Activated naive CD8-positive, alpha-beta T cell treated with anti-CD3 and anti-CD28 coated beads, Interleukin-2, amount 50 U/mL, for 16 hours (primary cell): ENCODE measurements at places on chromosomes 5 and 9.

- no peak for DNase-seq
These were observed 15.0 kb upstream of the PIP5K1B start for GRCh38 chr9:68690088-68690487.

DNA sequence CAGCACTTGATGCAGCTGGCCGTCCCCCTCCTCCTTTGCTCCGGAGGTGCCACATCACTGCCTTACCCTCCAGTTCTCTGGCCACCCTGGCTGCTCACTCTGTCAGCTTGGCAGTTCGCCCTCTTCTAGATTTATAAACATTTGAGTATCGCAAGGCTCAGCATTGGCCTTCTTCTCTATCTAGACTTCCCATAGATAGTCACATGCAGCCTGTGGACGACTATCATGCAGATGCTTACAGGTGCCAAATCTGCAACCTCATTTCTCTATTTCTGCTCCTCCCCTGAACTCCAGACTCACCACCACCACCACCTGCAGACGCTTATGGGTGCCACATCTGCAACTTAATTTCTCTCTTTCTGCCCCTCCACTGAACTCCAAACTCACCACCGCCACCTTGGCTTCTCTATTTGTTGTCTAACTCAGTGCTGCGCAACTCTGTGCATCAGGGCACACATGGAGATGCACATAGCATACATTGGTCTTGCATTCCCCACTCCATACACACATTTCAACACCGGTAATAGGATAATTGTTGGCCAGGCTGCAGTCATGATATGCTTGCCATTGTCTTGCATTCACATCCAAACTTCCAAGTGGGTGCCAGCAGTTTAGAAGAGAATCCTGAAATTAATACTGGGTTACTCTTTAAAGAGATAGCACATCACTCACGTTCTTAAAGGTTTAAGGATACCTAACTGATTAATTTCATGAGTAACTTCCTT lies 1.9 kb upstream of the DAP start:
- no peak for DNase-seq

GRCh38 chr9:16314476-16314875 lies 556.0 kb downstream of the BNC2 start:
- no peak for DNase-seq

DNA sequence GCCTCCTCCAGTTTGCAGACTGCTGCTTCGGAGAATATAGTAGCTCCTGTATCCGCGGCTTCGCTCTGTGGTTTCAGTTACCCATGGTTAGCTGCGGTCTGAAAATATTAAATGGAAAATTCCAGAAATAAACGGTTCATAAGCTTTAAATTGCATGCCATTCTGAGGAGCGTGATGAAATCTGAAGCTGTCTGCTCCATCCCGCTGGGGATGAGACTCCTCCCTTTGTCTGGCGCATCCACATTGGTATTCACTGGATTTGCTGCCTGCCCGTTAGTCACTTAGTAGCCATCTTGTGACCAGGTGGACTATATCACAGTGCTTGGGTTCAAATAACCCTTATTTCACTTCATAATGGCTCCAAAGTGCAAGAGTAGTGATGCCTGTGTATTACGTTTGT lies 36.3 kb downstream of the MSX2 start:
- DNase-seq, result no peak

DNA sequence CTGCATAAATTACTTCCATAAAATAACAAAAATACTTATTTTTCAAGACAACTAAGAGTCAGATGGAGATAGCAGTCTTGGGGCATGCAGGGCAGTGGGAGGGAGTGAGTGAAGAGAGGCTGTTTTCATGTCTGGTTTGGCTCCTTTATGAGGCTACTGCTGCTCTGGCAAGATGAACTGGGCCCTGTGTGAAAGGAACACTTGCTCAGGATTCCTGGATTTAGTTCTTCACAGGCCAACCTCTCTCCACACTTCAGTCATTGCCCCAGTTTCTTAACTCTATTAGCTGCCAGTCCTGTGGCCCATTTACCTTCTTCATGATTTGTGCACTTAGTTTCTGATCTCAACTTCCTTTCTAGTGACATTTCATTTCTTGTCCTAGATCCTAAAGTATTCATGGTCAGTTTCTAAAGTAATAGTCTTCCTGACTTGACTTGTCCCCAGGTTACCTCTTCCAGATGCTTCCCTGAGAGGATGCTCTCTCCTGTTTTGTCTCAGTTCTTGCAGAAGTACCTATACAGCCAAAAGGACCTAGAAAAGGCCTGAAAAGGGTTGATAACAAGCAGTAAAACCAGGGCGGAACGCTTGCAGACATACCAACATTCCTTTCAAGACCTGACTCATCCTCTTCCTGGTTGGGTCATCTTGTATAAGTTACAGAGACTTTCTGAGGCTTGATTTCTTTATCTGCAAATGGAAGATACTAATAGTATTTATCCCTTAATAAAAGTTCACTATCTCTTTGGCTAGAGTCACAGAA lies 77.0 kb upstream of the ZFAND5 start:
- no peak for DNase-seq

DNA sequence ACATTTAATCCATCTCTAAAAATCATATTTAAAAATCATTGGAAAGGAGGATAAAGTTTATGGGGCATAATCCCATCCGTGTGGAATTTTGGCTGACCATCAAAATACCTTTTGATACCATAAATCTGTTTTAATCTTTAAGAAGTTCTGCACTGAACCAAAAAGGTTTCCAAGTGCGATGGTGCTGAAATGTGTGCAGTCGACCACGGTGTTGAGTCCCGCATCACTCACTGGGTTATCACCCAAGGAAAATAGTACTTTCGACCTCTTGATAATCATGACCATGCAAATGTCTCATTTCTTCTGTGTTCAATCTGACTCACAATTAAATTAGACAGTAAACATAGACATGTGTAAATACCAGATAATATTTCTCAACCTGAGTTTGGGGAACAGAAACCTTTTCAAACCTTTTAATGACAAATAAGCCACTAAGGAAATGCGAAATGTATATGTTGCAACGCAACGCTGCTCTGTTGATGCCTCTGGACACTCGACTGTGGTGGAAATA lies 62.0 kb upstream of the CDH6 start:
- no peak for DNase-seq

DNA sequence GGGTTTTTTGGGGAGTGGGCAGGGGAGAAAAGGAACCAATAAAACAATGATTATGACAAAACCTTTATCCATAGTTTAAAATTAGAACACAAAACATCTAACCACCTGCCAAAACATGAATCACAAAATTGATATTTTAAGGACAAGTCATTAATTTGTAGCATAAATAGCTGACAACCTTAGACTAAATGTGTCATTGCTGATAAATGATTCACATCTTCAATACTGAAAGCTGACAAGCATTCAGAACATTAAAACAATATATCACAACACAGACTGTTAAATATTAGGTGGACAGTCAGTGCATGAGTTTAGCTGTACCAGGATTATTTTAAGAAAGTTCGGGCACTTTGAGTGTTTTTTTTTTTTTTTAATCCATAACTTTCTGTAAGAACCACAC lies 71.5 kb downstream of the NR3C1 start:
- no peak for DNase-seq

DNA sequence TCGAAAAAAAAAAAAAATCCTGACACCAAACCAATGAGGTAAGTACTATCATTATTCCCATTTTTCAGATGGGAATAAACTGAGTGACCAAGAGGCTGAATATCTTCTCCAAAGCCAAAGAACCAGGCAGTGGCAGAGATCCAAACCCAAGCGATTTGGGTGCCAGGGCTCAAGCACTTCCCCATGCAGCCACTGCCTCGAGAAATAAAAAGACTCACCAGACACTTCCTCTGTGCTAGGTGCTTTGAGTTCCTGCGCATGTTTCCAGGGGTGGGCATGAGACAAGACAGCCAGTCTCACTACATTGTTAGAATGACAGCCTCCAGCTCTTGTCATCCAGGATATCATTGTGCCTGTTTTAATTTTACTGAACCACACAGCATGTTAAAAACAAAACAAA lies 2.3 kb upstream of the RPL26L1 start:
- DNase-seq, result no peak

- DNase-seq, result no peak
These were observed 57.1 kb upstream of the PSD2 start for GRCh38 chr5:139738193-139739149.

- no peak for DNase-seq
These were observed 107.7 kb downstream of the CCDC192 start for GRCh38 chr5:127810707-127811490.

GRCh38 chr5:53874409-53874808 lies 314.0 kb downstream of the NDUFS4 start:
- DNase-seq, result no peak

- no peak for DNase-seq
These were observed 90.4 kb upstream of the KLF9 start for GRCh38 chr9:70504834-70505233.

DNA sequence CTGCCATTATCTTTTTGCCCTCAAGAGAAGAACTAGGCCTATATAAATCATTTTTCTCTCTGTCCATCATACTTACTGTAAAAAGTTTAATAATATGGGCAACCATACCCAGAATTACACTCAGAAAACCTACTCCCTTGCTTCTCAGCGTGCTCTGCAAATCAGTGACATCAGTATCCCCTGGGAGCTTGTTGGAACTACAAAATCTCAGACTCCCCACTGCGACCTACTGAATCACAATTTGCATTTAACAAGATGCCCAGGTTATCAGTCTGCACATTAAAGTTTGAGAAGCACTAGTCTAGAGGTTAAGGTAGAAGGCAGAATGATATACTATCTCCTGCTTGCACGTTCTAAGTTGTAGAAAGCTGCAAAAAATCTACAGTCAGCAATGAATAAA lies 127.2 kb downstream of the MLLT3 start:
- no peak for DNase-seq

GRCh38 chr5:2902742-2903297 lies 151.3 kb upstream of the IRX2 start:
- DNase-seq, result no peak

DNA sequence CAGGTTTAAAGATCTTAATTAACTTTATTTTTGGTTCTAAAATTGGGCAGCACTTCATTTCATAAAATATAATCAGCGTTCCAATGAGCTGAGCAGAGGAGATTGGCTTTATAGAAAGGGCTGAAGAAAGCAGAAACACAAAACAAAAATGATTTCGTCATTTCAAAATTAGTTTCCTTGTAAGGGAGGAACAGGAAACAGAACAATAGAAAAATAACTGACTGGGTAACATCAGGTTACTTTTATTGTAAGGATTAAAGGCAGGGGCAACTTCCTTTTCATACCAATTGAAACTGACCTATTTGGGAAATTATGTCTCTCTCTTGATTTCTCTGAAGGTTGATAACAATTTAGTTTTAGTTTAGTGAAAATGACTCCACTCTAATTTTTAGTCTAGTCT lies 157.1 kb downstream of the ATP10B start:
- no peak for DNase-seq

- DNase-seq, result no peak
These were observed 364.6 kb downstream of the NPR3 start for GRCh38 chr5:33075731-33076130.

GRCh38 chr9:27548055-27548741 lies 18.6 kb upstream of the MOB3B start:
- no peak for DNase-seq

DNA sequence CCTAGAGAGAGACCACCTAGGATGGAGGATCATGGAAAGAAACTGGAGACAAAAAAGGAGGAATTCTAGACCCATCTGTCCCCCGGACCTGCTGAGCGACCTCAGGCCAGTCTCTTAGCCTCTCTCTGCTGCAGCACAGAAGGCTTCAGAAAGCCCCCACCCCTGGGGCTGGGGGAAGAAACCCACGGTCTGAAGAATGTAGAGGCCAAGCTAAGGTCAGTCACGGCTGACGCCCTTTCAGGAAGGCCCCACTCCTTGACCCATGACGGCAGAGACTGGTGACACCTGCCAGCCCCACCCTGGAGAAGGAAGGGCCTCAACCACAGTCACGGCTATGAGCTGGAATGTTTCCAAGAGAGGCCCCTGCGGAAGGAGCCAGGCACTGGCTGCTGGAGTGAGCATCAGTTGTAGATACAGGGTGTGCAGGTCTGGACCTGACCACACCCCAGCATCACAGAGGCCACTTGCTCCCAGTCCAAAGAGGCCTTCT lies 120.5 kb upstream of the BOD1 start:
- no peak for DNase-seq

DNA sequence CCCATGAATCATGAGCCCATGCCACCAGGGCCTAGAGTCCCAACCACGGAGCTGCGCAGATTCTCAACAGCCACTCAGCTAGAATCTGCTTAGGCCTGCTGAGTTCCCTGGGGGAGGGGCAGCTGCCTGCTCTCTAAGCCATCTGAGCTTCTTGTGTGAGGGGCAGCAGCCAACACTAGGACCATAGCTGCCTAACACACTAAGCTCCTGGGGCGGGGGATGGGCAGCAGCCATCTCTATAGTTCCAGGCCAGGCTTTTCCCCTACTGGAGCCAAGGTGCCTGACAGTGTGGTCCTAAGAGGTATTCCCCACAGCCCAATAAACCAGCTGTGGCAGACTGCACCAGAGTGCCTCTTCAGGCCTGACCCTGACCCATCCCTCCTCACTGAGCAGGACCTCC lies 255.9 kb upstream of the ACO1 start:
- DNase-seq, result no peak

DNA sequence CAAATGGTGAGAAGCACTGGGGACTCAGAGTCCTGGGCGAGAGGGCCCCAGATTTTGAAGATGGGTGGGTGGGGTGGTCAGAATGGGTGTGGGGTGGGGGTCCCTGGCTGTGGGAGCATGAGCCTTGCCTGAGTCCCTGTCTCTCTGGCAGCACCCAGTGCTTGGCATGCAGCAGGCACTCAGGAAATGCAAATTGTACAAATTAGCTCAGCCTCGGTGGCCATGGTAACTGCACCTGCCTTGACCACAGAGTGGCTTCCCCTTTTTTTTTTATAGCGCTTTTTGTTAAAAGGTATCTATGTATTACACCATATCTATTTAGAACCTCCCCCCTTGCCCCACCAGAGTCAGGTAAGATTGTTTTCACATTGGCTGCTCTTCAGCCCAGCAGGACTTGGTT lies 19.2 kb upstream of the PITX1 start:
- DNase-seq, result no peak

GRCh38 chr5:174446988-174447387 lies 277.4 kb upstream of the MSX2 start:
- no peak for DNase-seq

DNA sequence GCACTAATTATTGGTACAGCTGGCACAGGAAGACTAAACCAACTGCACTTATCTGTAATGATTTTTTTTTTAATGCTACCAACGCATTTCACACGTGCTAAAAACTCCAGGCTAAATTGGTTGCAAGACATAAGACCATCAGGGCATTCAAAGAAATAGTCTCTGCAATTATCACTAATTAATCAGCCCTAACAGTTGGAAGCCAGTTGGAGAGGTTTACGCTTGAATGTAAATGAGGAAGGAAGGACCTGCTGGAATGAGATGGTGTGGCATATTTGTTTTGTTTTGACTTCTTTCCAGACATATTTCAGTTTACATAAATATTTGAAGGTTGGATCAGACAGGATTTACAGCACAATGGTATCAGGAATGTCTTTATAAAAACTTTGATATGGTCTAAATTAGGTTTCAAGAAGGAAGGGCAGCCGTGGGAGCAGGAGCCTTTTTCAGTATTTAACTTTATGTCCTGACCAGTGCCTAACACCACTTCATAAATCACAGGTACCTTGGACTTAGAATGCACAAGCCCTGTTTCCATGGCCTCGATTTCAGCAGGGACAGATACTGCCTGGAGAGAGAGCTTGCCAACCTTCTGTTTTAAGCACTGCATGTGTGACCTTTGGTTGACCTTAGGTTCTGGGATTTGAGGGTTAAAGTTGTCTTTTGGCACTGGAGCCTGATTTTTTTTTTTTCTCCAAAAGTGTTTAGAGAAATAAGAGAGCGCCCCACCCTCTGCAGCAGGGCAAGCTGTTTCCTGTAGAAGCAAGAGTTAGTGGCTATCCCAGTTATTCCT lies 199.8 kb upstream of the MAP3K1 start:
- DNase-seq, result no peak
